ENCODE measurements at places on chromosomes 5 and 9. TPM values are rescaled to one million over a fixed set of nuclear protein-coding genes. Genes with fewer than 3 reads are reported as not detected.

The TPPP gene
- 0.13 TPM for total RNA-seq

The ZNF483 gene
- 0.25 TPM for total RNA-seq

The CARD9 gene
- total RNA-seq = not detected

The SMIM33 gene
- total RNA-seq = not detected

The SOX30 gene
- not detected for total RNA-seq

The SMIM23 gene
- not detected for total RNA-seq

The C1QTNF2 gene
- total RNA-seq = not detected

The TAS2R1 gene
- total RNA-seq = not detected

The TMEFF1 gene
- 0.43 TPM for total RNA-seq

The MSMP gene
- not detected for total RNA-seq

The ST6GALNAC6 gene
- total RNA-seq = 78.8 TPM

The SPATA31D4 gene
- total RNA-seq = not detected

The C9orf40 gene
- total RNA-seq = 6.1 TPM

The DRD1 gene
- total RNA-seq = not detected

The PCDHAC2 gene
- total RNA-seq = not detected

The BTNL9 gene
- not detected for total RNA-seq

The PCDHB10 gene
- total RNA-seq = 1.3 TPM

The NUDT2 gene
- total RNA-seq = 7.6 TPM

The PCDHB16 gene
- 5.1 TPM for total RNA-seq

The COL15A1 gene
- total RNA-seq = 16.8 TPM

The LCN1 gene
- not detected for total RNA-seq

The GFPT2 gene
- 49.1 TPM for total RNA-seq

The NUTM2G gene
- not detected for total RNA-seq

The ADAMTS16 gene
- 0.13 TPM for total RNA-seq

The CCL21 gene
- total RNA-seq = not detected

The MLANA gene
- not detected for total RNA-seq

The ESM1 gene
- total RNA-seq = 25.5 TPM

The ST8SIA4 gene
- total RNA-seq = under 0.01 TPM

The IL13 gene
- total RNA-seq = not detected

The DIRAS2 gene
- not detected for total RNA-seq

The KCNV2 gene
- not detected for total RNA-seq

The CACNA1B gene
- not detected for total RNA-seq

The CCDC192 gene
- total RNA-seq = not detected

The FBP2 gene
- not detected for total RNA-seq

The BHMT2 gene
- 4.4 TPM for total RNA-seq

The GDNF gene
- total RNA-seq = 3.7 TPM

Measured in GM23248 (cell line).